Activated naive CD4-positive, alpha-beta T cell treated with anti-CD3 and anti-CD28 coated beads, Interleukin-2, amount 50 U/mL, for 72 hours (primary cell): ENCODE measurements at places on chromosomes 3 and 15.

DNA sequence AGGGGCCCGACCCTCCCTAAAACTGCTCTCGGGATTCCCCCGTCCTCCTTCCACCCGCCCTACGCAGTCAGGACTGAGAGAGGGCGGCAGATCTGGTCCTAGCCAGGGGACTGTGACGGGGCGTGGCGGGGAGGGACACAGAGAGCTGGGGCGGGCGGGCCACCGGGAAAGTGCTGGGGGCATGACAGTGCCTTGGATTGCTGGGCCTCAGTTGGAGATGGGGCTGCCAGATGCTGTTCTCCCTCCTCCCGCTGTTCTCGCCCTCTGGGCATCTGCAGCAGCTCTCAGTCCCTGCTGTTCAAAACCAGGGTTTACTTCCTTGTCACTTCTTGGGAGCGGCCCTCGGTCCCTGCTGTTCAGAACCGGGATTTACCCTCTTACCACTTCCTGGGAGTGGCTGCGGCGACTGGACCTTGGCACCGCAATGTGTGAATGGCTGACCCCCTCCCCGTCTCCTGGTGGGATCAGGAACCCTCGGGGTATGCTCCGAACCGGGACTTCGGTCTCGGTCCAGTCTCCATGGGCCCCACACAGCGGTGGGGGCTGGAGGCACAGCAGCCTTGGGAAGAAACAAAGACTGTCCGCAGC, 1.8 kb upstream of the RPP25 start:
- no peak for DNase-seq

GRCh38 chr3:36730966-36731365, 33.4 kb downstream of the DCLK3 start:
- DNase-seq: no peak

DNA sequence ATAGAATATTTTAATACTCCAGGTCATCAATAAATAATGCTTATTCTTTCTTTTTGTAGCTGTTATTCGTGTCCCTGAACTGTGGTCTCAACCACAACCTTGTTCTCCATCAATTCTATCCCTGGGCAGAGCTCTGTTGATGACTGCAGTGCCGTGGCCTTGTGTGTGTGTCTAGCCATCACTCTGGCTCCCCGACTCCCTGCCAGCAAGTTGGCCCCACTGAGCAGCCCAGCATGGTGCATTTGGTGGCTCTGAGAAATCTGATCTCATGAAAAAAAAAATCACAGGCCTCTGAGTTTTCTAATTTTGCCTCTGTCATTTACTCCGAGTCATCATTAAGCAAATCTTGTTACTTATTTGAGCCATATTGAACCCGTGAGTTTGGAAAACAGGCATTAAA, 164.7 kb downstream of the GOLGA6L6 start:
- DNase-seq: no peak

- DNase-seq: no peak
Observed at GRCh38 chr3:108073764-108074431, 16.9 kb downstream of the CD47 start.

DNA sequence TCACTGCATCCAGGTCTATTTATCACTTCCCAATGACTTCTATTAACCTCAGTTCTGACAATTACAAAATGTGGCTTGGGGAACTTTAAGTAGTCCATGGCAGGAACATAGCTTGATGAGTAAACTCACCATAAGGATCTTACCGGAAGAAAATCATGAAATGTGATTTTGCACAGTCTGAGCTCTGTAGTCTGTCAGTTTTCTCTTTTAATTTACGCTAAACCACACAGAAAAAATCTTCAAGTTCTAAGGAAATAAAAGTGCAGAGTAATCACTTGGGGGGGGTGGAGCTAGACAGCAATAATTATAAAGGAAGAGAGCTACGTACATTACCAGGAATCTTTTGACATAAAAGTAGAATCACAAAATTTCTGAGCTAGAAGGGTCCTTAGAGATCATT, 9.2 kb downstream of the TBC1D5 start:
- DNase-seq: no peak

DNA sequence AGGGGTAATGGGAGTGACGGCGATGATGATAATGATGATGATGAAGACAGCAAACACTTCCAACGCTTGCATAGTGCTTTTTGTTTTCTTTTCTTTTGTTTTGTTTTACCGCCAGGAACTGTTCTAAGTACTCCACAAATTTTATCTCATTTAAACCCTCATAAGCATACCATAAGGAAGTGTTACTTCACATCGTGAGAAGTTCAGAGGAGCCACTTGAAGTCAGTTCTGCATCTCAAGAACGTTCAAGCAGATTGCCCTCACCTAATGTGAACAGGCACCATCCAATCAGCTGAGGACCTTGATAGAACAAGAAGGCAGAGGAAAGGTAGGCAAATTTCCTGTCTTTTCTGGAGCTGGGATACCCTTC, 104.1 kb downstream of the LSM3 start:
- DNase-seq: no peak

DNA sequence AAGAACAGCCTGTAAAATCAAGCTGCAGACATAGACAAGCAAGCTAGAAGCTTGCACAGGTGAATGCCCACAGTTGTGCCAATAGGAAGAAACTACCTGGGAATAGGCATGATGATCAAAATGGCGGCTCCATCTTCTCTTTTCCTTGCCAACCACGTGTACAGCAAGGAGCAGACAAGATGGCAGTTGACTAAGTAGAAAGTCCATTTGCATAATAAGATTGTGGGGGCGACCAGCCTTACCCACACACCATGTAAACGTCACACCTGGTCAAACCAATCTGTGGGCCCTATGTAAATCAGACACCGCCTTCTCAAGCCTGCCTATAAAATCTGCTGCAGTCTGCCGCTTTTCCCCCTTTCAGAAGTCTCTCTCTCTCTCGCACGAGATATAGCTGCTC, 25.1 kb upstream of the ANKRD34C start:
- DNase-seq: no peak

DNA sequence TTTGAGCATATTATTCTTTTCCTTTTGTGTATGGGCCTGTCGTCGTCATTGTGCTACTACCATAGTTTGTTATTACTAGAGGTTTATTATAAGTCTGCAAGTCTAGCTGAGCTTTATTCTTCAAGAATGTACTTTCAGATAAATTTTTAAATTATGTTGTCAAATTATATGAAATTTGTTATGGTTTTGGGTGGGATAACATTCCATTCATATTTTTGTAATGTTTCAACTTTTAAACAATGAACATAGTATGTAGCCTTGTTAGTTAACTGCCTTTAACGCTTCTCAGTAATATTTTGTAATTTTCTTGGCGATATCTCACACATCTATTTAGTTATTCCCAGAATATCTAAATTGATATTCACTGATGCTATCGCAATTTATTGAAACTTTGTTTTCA, 41.6 kb upstream of the GOLGA8B start:
- DNase-seq: no peak

DNA sequence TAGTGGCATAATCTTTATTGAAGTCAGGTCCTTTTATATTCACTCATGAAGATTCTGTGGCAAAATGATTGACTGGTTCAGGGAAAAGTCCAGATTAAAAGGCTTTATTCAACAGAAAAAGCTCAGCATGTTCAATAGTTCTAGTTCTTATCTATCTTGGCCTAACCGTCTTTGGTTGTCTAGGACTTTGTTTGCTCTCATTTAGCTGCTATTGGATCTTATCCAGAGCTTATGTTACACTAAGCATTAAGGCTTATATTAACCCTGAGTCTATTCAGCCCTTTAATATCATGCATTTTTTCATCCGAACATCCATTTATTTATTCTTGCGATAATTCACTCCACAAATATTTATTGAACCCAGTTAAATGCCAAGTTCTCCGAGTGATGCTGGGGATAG, 601.0 kb upstream of the SGO1 start:
- DNase-seq: no peak

- DNase-seq: no peak
Observed at GRCh38 chr3:60490992-60491391, 760.3 kb downstream of the FHIT start.

DNA sequence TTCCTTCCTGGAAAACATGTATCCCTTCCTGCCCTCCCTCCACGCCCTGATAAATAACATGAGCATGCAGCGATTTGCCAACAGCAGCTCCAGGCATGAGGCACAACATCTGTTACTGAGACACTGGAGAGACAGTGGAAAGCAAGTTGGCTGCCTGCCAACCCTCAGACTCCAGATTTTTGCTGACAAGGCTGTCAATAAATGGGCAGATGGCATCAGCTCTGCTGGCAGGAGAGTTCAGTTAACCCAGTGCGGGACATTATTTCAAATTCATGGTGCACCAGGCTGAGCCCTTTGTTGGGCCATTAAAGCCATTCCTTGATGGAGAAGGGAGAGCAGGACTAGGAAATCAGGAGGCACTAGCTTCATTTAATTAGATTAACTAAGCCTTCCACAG, 293.3 kb downstream of the MEX3B start:
- DNase-seq: no peak

DNA sequence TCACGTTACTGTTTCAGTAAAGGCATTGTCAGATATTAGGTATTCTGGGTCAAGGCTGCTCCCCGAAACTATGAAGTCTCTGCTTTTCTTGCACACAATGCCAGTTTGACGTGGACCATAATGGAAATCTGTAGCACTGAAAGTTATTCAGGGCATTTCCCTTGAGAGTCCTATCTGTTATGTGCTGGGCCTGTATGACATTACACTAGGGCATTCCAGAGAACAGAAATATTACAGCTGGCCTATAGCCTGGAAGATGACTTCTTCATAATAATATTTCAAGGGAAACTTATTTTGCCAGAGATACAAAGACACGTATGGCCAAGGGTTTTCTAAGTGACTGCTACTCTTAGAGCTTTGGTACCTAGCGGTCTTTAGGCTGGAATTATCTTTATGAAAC, 613.6 kb upstream of the CBLB start:
- no peak for DNase-seq

GRCh38 chr3:137347817-137348368, 390.1 kb downstream of the IL20RB start:
- DNase-seq: no peak

DNA sequence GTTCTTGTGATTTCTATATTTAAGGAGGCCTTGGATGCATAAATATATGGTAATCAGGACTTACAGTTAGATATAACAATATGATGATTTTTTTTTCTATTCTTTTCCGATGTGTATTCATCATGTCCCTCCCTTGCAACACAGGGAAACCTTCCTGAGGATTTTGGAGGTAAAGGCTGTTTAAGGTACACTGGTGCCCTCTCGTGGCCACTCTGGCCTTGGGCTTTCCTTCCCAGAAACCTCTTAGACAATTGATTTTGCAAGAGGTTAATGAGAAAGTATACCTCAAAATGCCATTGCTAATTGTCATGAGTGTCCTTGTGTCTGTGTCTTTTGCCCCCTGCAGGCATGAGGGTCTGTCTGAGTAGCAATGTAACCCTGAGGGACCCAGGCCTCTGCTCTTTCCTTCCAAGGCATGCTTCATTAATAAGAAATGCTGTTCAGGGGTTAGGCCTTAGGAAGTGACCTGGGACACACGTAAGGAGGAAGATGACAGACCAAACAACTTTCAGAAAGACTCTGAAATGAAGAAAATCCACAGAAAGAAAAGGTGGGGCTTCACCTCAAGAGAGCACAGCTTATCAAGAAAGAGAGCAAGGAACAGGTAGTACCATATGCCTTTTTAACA, 70.3 kb upstream of the PPP2R3A start:
- DNase-seq: no peak

GRCh38 chr15:62348623-62349022, 183.5 kb upstream of the C2CD4B start:
- DNase-seq: no peak

DNA sequence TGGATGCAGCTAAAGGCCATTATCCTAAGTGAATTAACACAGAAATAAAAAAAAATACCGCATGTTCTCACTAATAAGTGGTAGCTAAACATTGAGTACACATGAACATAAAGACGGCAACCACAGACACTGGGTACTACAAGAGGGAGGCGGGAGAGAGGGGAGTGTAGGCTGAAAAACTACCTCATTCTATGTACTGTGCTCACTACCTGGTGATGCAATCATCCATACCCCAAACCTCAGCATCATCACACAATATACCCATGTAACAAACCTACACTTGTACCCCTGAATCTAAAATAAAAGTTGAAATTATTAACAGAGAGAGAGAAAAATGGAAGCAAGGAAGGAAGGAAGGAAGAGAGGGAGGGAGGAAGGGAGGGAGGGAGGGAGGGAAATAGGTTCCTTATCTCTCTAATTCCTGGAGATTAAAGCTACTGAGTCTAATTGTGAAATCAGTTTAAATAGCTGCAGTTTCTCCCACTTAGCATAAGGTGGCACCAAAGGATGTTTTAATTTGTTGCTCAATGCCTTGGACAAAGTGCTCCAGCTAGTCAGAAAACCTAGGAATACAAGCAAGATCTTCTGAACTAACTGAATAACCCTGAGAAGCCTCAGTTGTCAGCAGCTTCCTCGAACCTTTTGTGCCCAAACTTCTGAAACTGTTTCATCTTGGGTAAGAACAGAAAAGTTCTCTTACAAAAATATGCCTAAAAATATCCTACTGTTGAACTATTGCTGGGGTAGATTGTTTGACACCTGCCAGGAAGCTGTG, 79.4 kb upstream of the ATP11B start:
- no peak for DNase-seq

DNA sequence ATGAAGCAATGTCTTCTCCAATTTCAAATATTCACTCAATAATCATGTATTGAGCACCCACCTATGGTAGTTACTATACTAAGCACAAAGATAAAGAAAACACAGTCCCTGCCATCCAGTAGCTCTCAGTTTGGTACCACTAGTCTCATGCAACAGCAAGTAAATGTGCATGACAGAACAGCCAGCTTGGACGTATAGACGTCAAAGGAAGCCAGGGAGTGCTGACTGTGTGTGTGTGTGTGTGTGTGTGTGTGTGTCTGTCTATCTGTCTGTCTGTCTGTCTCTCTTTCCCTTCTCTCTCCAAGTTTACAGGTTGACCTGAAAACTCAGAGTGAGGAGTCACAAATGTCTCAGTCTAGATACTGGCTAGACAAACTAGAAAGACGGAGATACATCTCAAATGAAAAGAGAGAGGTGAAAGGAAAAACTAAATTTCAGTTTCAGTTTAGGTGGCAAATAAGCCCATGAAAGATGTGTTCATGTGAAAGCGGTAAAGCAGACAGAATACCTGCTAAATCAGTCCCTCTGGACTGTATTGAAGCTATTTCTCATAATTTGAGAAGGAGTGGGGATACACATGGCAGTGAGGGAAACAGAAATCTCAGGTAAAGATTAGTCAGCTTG, 141.1 kb upstream of the PTPRG start:
- DNase-seq: no peak

DNA sequence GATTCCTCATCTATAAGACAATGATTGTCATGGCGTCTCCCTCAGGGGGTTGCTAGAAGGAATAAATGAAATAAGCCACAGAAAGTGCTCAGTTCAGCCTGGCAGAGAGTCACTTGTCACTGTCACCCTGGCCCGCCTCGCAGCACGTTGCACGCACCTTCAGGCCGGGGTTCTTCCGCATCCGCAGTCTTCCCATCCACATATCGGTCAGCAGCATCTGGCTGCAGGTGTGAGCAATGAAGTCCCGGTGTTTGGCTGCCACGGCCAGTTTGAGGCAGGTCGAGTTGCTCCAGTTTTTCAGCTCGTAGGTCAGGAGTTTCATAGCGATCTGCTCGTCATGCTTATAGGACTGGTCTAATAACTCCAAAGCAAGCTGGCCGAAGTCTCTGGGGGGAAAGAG, 48.5 kb upstream of the MTMR10 start:
- DNase-seq: no peak
